ENCODE measurements at places on chromosomes 11 and 22.

DNA sequence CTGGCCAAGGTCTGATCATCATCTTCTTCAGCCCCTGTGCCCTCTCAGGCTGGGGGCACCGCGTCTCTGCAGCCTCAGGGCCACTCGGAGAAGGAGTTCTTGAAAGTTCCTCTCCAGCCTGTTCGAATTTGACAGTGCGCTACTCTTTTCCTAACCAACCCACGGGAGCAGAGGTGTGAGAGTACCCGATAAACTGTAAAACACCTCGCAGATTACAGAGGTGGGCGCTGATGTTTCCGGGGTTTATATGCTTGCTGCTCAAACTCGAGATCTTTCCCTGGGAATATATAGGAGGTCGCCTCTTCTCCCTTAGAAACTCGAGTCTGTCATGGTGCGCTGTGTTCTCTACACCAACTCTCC, 515 bp downstream of the CTR9 start:
- peaks cover 39% of the 10 kb centered on the region for H3K36me3 ChIP-seq
- no peak for DNase-seq
- peaks cover 8% of the 10 kb centered on the region for H3K4me1 ChIP-seq
- no peaks in the 10 kb centered on the region for H3K27me3 ChIP-seq
- H3K27ac ChIP-seq = peak overlapping the region; percentile 90

DNA sequence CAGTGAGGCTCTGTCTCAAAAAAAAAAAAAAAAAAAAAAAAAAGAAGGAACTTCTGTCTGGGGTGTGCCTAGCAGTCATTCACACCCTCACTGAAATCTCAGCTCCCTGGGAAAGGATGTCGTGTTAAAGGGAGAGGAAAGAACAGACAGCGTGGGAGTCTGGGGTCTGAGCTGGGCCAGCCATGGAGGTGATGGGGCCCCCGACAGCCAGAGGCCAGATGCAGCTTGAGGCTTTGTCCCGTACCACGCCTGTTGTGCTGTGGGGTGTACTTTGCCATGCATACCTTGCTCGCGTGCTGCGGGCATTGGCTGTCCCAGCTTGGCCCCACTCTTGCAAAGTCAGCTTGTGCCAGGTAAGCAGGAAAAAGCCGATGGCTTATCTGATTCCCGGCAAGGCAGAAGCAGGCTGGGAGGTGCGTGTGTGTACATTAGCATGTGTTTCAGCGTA, 4.6 kb downstream of the SYT12 start:
- H3K4me1 ChIP-seq = peaks cover 10% of the 10 kb centered on the region
- no peaks in the 10 kb centered on the region for H3K36me3 ChIP-seq
- H3K27me3 ChIP-seq = no peaks in the 10 kb centered on the region
- no peak for DNase-seq
- no peak overlapping the region for H3K27ac ChIP-seq

GRCh38 chr22:45952151-45952550, 24.8 kb downstream of the WNT7B start:
- H3K36me3 ChIP-seq = no peaks in the 10 kb centered on the region
- DNase-seq = no peak
- peaks cover 81% of the 10 kb centered on the region for H3K27me3 ChIP-seq
- no peaks in the 10 kb centered on the region for H3K4me1 ChIP-seq
- H3K4me3 ChIP-seq = no peak overlapping the region

- no peaks in the 10 kb centered on the region for H3K4me1 ChIP-seq
- H3K36me3 ChIP-seq = no peaks in the 10 kb centered on the region
- no peak overlapping the region for H3K4me3 ChIP-seq
- H3K27ac ChIP-seq = no peak overlapping the region
- DNase-seq = no peak
Observed at GRCh38 chr11:124934862-124935547, 842 bp downstream of the HEPACAM start.

DNA sequence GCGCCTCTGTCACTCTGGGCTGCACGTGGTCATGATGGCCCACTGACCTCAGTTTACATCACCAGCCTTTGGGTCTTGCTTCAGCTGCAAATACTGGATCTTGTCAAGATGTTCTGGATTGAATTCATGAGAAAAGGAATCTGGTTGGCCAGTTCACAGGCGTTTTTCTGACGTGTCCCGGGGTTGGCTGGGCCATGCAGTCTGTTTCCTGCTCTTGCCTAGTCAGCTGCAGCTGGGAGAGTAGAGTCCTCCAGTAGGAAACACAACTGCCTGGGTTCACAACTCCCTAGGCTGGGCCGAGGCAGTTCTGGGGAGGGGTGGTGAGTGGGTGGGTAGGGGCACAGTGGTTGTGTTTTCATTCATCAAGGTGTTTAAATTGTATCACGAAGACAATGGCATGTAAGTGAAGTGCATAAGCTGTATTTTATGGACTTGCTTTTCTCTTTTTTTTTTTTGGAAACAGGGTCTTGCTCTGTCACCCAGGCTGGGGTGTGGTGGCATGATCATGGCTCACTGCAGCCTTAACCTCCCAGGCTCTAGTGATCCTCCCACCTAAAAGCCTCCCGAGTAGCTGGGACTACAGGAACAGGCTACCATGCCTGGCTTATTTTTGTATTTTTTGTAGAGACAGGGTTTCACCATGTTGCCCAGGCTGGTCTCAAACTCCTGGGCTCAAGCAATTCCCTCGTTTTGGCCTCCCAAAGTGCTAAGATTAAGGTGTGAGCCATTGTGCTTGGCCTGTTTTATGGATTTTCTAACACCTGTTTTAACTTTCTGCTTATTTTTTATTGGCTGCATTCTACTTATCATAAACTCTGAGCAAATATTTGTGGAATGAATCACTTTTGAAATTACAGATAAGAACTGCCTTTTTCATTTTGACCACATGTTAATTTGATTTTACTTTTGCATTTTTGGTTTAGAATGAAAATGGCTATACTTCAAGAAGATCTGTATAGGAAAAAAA, 54.0 kb upstream of the PITPNB start:
- peaks cover 7% of the 10 kb centered on the region for H3K36me3 ChIP-seq
- H3K4me3 ChIP-seq = no peak overlapping the region
- H3K27me3 ChIP-seq = no peaks in the 10 kb centered on the region
- no peak for DNase-seq
- H3K4me1 ChIP-seq = no peaks in the 10 kb centered on the region

GRCh38 chr22:25627271-25627852, 62.9 kb downstream of the GRK3 start:
- no peak overlapping the region for H3K27ac ChIP-seq
- no peaks in the 10 kb centered on the region for H3K4me1 ChIP-seq
- DNase-seq = no peak
- no peaks in the 10 kb centered on the region for H3K27me3 ChIP-seq
- H3K4me3 ChIP-seq = no peak overlapping the region

DNA sequence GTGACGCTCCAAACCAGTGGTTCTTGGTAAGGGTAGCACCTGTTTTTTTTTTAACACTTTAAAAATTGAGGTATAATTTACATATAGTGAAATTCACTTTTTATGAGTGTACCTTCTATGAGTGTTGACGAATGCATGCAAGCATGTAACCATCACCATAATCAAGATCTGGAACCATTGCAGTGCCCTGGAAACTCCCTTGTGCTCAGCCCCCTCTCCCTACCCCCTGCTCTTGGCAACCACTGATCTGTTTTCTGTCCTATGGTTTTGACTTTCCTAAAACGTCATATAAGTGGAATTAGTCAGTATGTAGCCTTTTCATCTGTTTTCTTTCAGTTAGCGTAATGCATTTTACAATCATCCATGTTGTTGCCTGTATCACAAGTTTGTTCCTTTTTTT, 212.2 kb downstream of the GRIK4 start:
- H3K27me3 ChIP-seq = peaks cover 8% of the 10 kb centered on the region
- no peak overlapping the region for H3K4me3 ChIP-seq
- no peaks in the 10 kb centered on the region for H3K4me1 ChIP-seq

DNA sequence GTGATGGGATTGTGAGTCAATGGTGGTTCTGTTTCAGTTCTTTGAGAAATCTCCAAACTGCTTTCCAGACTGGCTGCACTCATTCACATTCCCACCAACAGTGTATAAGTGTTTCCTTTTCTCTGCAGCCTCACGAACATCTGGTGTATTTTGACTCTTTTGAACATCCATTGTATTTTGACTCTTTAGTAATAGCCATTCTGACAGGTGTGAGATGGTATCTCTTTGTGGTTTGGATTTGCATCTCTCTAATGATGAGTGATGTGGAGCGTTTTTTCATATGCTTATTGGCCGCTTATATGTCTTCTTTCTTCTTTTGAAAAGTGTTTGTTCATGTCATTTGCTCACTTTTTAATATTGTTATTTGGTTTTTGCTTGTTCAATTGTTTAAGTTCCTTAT, 19.4 kb downstream of the NELL1 start:
- no peak overlapping the region for H3K27ac ChIP-seq
- H3K4me1 ChIP-seq = no peaks in the 10 kb centered on the region
- H3K27me3 ChIP-seq = no peaks in the 10 kb centered on the region
- no peak overlapping the region for H3K4me3 ChIP-seq
- no peaks in the 10 kb centered on the region for H3K36me3 ChIP-seq
- DNase-seq = no peak

GRCh38 chr11:7635137-7635536, 38.2 kb downstream of the CYB5R2 start:
- no peak overlapping the region for H3K27ac ChIP-seq
- DNase-seq = no peak
- H3K4me3 ChIP-seq = no peak overlapping the region
- H3K36me3 ChIP-seq = peaks cover 62% of the 10 kb centered on the region
- no peaks in the 10 kb centered on the region for H3K27me3 ChIP-seq

DNA sequence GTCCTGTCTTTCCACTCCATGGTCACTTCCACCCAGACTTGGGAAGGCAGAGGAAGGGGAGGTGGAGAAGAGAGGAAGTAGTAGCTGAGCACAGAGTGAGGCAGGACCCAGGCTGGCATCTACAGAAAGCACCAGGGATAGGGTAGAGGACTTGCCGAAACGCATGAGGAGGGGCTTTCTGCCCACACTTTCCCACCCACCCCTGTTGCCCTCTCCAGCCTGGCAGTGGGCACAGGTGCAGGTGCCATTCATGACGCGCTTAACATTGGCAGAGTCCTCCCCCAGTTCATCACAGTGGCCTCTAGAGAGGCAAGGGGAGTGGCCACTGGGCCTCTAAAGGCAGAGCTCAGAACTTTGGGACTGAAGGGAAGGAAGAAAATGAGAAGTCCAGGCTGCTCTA, 81.9 kb downstream of the FEZ1 start:
- no peak overlapping the region for H3K27ac ChIP-seq
- H3K36me3 ChIP-seq = no peaks in the 10 kb centered on the region
- peak; percentile 21 for DNase-seq
- no peaks in the 10 kb centered on the region for H3K27me3 ChIP-seq
- H3K4me1 ChIP-seq = no peaks in the 10 kb centered on the region
- H3K4me3 ChIP-seq = no peak overlapping the region

- no peak overlapping the region for H3K27ac ChIP-seq
- no peaks in the 10 kb centered on the region for H3K36me3 ChIP-seq
- no peaks in the 10 kb centered on the region for H3K27me3 ChIP-seq
- H3K4me3 ChIP-seq = no peak overlapping the region
- H3K4me1 ChIP-seq = no peaks in the 10 kb centered on the region
Observed at GRCh38 chr11:48022445-48022844, 42.1 kb downstream of the PTPRJ start.

- DNase-seq = no peak
- no peak overlapping the region for H3K4me3 ChIP-seq
Observed at GRCh38 chr11:130937051-130937450, 20.8 kb upstream of the SNX19 start.

DNA sequence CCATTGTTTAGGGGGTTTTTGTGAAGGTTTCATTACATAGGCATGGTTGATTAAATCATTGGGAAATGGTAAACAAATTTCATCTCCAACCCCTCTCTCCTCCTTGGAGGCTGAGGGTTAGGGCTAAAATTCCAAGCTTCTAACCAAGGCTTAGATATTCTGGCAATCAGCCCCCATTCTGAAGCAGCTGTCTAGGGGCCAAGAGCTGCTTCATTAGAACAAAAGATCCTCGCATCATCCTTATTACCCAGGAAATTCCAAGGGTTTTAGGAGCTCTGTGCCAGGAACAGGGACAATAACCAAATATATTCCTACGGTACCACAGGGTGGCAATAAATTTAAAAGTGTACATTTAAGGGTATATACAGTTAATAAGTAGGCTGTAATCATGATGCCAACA, 22.5 kb upstream of the EED start:
- H3K36me3 ChIP-seq = no peaks in the 10 kb centered on the region
- peaks cover 14% of the 10 kb centered on the region for H3K4me1 ChIP-seq
- H3K27me3 ChIP-seq = no peaks in the 10 kb centered on the region
- no peak overlapping the region for H3K27ac ChIP-seq
- no peak for DNase-seq

DNA sequence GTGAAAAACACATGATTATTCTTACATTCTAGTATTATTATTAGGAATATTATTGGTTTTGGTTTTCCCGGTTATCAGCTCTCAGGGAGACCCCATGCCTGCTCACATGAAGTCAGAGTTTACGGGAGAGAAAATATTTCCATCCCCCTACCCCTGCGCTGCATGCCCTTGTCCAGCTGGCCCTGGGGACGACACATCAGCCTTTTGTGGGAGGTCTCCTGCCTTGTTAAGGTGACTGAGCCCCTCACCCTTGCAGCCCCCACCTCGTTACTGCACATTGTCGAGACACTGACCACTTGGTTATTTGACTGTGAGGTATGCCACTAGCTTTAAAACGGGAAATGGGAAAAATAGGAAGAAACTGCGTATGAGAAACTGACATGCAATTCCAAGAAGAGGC, 63.0 kb downstream of the PARVG start:
- no peak overlapping the region for H3K27ac ChIP-seq
- H3K36me3 ChIP-seq = no peaks in the 10 kb centered on the region
- no peak overlapping the region for H3K4me3 ChIP-seq
- DNase-seq = no peak
- H3K4me1 ChIP-seq = no peaks in the 10 kb centered on the region

DNA sequence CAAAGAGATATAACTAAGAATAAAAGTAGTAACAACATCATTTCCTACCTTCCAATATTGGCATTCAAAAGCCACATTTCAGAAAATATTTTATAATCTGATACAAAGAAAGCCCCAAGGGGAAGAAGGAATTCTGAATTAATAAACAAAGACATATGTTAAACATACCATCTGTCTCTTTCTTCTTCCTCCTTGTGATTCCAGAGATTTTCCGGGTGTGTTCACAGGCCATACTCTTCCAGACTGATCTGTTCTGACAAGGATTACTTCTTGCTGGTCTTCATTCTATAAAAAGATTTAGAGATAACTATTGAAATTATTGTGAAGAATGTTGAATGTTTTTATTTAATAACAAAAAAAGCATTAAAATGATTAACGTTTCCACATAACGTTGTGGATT, 65.0 kb downstream of the CWF19L2 start:
- H3K36me3 ChIP-seq = peaks cover 49% of the 10 kb centered on the region
- no peaks in the 10 kb centered on the region for H3K4me1 ChIP-seq
- no peak overlapping the region for H3K27ac ChIP-seq
- H3K4me3 ChIP-seq = no peak overlapping the region
- H3K27me3 ChIP-seq = no peaks in the 10 kb centered on the region

Measured in tibial artery (tissue), 4 donors.